ENCODE measurements at places on chromosomes 5 and 9.

GRCh38 chr9:107755246-107755645 is 265.7 kb upstream of the KLF4 start:
- DNase-seq: no peak

GRCh38 chr5:95369782-95370181 is 21.4 kb upstream of the FAM81B start:
- DNase-seq: no peak

GRCh38 chr5:34742061-34742460 is 85.9 kb downstream of the RAI14 start:
- no peak for DNase-seq

- DNase-seq: no peak
Observed at GRCh38 chr5:139747583-139748504, 47.8 kb upstream of the PSD2 start.

- no peak for DNase-seq
Observed at GRCh38 chr9:69211424-69212036, 37.5 kb downstream of the TJP2 start.

GRCh38 chr9:115422932-115423440 is 305.0 kb upstream of the TNC start:
- no peak for DNase-seq

DNA sequence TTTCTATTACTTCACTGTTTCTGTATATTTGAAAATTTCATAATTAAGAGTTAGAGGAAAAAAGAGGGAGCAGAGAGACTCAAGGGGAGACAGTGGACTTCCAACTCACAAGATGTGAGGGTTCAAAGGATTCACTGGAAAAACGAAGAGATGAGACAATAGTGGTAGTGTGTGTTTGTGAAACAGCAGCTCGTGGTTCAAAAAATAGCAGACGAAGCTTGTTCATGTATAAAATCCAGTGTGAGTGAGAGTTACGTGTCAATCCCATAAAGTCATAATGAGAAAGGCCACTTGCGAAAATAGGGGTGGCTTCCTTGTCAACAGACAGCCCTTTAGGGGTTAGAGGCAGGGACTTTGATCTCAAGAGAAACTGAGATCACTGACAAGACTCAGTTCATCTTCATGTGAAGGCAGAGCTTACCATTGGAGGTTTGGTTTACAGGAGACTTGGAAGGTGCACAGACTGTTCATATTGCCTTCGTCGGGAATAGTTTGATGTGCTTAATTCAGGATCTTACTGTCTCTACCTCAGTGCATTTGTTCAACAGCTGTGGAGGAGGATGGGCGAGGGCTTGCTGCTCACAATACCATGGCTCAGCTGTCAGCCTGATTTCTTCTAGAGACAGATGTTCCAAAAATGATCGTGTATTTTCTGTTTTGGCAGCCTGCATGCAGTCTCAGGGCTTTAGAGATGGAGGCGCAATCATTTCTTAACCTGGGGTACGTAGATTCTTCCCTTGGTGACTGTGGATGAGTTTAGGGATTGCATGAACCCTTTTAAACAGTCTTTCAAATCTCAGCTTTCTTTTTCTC is 105.7 kb upstream of the KLF9 start:
- no peak for DNase-seq

- no peak for DNase-seq
Observed at GRCh38 chr9:109313351-109313750, 7.5 kb downstream of the EPB41L4B start.

- no peak for DNase-seq
Observed at GRCh38 chr9:104700306-104700705, 6.0 kb downstream of the OR13D1 start.

GRCh38 chr5:124052201-124052600 is 540.2 kb downstream of the CSNK1G3 start:
- DNase-seq: no peak

DNA sequence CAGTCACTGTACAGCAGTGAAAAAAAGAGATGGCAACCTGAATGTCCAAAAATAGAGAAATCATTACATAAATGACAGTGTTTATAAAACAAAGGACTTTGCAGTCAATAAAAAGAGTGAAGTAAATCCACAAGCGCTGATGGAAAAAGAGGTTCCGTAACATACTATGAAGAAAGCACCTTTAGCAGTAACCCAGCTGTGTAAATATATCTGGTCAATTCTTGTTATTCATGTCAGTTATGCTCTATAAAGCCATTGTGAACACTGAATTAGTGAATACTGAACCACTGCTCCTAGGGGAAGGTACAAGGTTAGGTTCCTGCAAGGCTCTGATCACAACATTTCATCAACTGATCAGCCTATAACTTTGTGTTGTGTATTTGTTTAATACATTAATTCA is 39.5 kb downstream of the CCNJL start:
- no peak for DNase-seq

- DNase-seq: no peak
Observed at GRCh38 chr5:95921501-95921900, 40.1 kb downstream of the ELL2 start.

All from NCI-H1930 (cell line).